Left colon (tissue), 2 donors: ENCODE measurements at places on chromosomes 2 and 18.

DNA sequence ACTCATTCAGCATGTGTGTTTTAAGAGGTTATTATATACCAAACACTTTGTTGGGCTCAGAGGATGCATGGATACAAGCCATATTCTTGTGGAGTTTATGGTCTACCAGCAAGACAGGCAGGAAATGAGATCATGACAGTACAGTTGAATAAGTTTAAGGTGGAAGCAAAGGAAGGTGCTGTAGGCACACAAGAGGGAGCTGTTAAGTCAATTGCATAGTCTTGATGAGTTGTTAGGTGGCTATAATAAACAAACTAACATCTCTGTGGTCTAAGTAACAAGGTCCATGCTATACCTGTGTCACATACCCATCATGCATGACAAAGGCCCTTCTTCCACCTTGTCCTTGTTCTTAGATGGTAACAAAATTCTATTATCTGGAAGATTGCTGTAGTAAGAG is 538.3 kb downstream of the CNTNAP5 start:
- DNase-seq: no peak

DNA sequence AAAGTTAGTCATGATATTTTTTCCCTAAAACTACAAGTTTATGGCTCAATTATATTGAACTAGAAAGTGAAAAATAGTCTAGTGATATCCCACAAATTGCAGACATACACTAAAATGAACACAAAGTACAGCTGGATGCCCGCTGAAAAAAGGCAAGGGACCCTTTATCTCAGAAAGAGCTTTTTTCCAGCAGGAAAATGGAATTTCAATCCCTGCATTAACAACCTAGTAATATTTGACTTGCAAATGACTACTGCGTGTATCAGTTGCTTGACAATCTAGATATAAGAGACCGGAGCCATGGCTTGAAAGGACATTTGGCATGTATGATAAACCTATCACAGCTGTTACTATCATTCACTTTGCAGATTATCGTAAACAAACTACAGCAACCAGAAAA is 49.1 kb downstream of the LRPPRC start:
- DNase-seq: no peak

DNA sequence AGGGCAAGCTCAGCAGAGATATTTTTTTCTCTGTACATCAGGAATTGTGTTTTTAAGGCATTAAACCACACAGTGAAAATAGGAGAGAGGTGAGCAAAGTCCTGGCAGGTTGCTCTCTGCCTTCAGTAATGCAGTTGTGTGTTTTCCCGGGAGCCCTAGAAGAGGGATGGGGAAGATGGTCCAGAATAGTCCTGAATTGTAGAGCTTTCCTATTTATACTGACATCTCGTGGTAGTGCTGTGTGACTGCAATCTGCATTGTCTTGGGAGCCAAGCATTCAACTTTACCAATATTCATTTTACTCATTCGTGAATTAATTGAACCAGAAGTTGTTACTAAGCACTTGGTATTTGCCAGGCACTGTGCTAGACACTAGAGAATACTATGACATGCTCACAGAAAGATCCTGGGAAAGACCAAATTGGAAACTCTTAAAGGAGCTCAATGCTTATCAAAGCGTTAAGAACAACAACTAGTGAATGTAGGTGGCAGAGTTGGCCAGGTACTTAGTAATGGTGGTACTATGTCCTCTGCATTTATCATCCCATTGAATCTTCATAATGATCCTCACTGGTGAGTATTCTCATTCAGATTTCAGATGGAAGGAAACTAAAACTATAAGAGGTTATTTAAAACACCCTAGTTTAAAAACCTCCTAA is 214.6 kb downstream of the TRIB2 start:
- DNase-seq: no peak

DNA sequence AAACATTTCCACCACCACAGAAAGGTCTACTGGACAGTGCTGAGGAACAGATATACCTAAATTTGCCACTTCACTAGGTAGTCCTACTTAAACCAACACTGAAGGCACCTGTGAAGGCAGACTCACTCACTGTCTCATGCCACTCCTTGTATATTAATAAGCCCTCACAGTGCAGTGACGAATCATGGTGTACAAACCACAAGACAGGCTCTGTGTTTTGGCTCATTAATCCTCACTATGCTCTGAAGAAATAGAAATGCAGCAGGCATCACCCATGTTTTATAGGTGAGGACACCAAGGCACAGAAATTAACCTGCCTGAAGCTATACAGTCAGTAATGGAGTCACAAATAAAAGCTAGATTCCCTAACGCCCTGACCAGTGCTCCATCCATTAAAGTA is 44.3 kb downstream of the BARD1 start:
- no peak for DNase-seq

DNA sequence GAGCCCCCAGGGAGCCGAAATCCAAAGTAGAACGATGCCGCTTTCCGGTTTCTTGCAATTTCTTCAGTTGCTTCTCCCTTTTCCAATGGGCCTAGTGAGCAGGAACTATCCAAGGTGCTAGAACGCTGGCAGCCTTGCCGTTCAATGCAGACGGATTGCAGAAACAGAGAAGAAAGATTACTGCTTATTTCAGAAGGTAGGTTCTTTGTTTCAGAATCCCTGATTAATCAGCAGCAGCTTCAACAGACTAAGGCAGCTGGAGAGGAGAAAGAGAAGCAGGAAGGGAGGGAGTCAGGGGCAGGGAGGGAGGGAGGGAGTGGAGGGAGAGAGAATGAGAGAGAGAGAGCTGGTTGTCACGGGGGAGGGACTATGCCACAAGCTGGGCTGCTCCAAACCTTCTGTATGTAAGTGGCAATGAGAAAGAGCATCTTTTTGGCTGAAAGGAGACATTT is 576 bp downstream of the NYAP2 start:
- no peak for DNase-seq

GRCh38 chr18:7117390-7118355 is at the start of gene LAMA1:
LAMA1 (minus strand) TSS chr18:7117797; CDS start chr18:7117720, 77 bp downstream.
- DNase-seq: no peak

DNA sequence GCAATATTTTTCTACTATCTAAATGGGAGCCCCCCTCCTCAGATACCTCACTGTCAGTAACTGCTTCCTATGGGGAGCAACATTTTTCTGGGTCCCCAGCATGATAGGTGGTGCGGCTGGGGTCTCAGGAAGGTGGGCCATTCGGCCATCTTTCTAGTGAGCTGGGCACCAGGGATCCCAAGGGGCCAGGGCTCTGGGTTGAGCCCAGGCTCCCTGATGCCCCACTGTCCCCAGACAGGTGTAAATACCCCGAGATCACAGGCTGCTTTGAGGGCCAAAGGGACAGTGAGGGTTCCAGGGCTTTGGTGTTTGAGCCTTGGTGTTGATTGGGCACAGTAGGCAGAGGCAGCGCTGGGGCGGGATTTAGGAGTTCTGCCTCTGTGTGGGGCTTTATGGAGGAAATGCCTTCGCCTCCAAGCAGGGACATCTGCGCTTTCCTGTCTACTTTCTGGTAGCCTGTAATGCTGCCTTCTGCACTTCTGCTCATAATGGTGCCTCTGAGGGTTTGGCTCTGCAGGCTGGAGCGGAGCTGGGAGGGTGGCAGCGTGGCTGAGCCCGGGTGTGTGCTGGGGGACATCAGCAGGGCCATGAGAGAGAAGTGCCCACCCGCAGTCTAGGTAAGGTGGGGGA is 5.3 kb downstream of the ITM2C start:
- DNase-seq: no peak

GRCh38 chr2:120709608-120710041 is 26.0 kb upstream of the GLI2 start:
- no peak for DNase-seq

GRCh38 chr2:121255358-121255757 is 29.6 kb downstream of the TFCP2L1 start:
- DNase-seq: peak; percentile 66

DNA sequence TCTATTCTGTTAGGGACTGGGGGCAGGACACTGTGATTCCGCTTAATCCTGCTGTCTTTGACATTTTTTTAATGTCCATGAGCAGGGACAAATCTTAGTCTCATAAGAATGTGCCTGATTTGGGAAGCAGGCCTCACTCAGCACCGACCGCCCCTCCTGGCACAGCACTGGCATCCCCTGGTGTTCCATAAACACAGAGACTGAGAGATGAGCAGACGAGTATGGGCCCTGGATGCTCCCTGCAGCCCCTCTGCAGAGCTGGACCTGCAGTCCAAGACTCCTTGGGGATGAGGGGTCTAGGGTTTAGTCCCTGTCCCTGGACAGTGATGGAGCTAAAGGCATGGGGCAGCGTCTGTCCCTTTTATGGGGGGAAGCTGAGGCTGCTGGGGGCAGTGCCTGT is 81.6 kb downstream of the NDUFA10 start:
- DNase-seq: no peak
